ENCODE measurements at places on chromosomes 2 and 18. TPM values are rescaled to one million over a fixed set of nuclear protein-coding genes. Genes with fewer than 3 reads are reported as not detected.

Gene CXCR2
- total RNA-seq, result 0.38 TPM

Gene FBXO41
- 2.8 TPM for total RNA-seq

Gene FZD7
- 2.0 TPM for total RNA-seq

Gene TCF23
- total RNA-seq, result 0.14 TPM

Gene ABHD1
- total RNA-seq, result 0.09 TPM

GRCh38 chr18:77206676-77207374 lies 42.8 kb upstream of the GALR1 start:
- no peak for DNase-seq

- DNase-seq, result no peak
Observed at GRCh38 chr18:26711756-26712155, 153.8 kb downstream of the AQP4 start.

- DNase-seq, result no peak
Observed at GRCh38 chr2:171226461-171226860, 65.8 kb upstream of the TLK1 start.

DNA sequence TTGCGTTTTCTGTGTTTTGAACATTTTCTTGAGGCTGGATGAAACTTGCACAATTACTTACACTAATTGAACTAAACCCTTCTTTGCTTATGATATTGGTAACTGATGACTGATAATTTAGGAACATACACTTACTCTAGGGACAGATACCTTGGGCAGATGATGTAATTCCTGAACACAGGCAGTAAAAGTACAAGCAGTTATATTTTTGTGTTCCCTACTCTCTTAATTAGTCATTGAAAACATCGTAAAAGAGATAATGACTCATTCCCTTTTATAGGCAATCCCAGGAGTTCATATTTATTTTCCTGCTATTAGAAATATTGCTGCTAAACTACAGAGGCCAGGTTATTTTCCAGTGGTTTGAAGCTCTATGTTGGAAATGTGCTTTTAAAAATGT lies 46.4 kb downstream of the CCDC85A start:
- no peak for DNase-seq

Data from thymus (tissue), 14 donors.